ENCODE measurements at places on chromosomes 6 and 20. TPM values are rescaled to one million over a fixed set of nuclear protein-coding genes. Genes with fewer than 3 reads are reported as not detected.

DNA sequence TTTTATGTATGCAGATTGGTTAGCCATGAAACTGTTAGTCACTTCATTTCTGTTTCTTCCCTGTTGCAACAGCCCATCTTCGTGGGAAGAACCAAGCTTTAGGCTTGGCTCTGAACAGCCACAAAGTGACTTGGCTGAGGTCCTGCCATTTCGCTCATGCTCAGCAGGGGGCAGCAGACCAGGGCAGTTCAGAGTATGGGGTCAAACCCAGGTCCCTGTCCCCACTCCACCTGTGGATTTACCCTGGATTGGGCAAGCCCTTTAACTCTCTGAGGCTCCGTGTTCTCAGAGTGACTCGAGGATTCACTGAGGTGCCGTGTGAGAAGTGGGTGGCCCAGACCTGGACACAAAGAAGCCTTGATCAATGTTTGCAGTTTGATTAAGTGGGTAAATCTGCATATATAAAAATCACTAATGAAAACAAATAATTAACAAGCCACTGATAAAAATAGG lies 19.8 kb upstream of the MAP1LC3A start:
- peak; percentile 50 for DNase-seq

DNA sequence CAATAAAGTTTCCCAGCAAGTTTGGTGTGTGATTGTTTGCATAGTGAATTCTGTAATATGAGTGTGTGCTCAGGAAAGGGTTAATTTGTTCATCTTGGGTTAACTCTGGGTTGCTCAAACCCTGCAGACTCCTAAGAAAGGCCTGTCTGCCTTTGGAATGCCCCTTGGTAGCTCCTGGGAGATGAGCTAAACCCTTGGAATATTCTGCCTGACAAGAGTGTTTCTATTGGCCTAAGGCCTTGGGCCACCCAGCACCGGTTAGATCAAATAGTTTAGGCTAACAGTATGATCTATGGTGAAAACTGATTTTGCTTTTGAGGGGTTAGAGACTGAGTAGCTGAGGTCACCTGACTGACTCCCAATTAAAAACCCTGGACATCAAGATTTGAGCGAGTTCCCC lies 248.3 kb downstream of the GRM1 start:
- no peak for DNase-seq

- no peak for DNase-seq
Observed at GRCh38 chr20:5069141-5069806, 50.5 kb downstream of the PCNA start.

DNA sequence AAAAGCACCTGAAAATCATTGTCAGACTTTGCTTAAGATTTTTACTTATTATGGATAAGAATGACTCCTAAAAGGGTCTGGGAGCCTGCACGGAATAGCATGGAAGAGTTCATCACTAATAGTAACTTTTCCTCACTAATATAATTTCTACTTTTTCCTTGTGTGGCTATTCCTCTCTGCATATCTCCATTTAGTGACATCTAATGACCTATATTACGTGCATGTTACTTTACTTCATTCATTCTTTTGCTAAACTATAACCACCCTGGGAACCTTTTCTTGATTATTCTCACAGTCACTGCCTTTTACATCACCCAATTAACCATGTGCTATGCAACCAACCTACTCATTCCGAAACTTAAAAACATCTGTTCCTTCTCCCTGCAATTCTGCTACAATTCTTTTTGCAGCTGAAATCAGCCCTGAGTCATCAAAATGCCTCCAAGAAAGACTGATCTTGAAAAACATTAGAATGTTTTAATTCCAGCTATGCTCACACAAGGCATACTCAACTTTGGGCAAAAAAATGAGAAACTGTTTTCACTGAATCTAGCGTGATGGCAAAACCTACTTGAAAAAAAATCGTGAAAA lies 313.3 kb downstream of the RNGTT start:
- no peak for DNase-seq

DNA sequence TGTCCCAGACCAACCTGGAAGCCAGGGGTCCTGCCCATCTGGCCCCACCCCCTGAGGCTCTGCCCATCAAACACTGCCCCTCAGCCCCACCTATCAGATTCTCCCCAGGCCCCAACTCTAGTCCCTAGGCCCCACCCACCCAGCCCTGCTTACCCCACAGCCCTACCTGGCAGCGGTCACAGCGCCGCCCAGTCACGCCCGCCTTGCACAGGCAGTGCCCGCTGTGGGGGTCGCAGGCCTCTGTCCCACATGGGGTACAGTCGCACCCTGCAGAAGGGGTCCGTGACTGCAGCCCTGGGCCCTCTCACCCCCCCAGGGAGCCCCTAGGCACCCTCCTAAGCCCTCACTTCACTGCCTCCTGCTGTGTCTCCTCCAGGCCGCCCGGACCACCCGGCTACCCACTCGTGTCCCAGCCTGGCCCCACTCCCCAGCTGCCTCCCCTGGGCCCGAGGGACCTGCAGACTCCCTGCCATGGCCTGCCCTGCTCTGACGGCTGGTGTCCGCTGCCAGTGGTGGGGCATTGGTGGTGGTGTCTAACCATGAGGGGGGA lies 19.8 kb downstream of the ADRM1 start:
- no peak for DNase-seq

DNA sequence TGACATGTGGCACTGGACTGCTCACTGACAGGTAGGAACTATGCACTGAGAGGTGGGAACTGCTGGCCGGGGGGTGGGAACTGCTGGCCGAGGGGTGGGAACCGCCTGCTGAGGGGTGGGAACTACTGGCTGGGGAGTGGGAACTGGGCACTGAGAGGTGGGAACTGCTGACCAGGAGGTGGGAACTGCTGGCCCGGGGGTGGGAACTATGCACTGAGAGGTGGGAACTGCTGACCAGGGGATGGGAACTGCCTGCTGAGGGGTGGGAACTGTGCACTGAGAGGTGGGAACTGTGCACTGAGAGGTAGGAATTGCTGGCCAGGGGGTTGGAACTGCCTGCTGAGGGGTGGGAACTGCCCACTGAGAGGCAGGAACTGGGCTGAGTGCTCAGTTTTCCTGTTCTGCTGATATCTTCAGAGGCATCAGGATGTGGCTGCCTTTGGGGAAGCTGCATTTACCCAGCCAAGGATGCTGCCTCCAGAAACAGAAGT lies 90.2 kb downstream of the THBS2 start:
- DNase-seq, result no peak

- DNase-seq, result no peak
Observed at GRCh38 chr20:10524034-10524476, 89.0 kb downstream of the SLX4IP start.

Gene FABP7
- total RNA-seq, result not detected

Gene NINL
- total RNA-seq, result 21.0 TPM

Gene CTCFL
- not detected for total RNA-seq

Gene SAPCD1
- 1.6 TPM for total RNA-seq
